CD4-positive, alpha-beta T cell treated with Interferon gamma for 1 hour (primary cell): ENCODE measurements at places on chromosomes 16 and 17.

DNA sequence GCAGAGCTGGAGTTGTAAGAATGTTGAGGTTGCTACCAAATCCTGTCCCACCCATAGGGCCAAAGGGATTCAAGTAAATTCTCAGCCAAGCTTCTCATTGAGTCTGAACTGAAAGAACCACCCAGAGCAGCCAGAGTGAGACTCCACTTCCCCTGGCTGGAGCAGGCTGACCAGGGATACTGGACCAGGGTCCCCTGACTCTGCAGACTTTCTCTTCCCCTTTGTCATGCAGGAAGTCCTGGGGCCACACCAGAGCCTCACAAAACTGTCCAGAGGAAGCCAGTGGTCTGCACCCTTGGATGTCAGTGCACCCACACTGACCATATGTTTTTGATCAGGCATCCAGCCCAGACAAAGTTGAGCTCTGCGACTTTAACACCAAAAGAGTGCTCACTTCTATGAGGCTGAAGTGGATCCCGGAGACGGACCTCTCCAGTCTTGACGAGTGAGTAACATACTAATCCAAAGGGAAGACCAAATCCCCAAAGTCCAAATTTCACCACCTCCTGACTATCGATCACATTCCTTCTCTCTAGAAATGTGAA, 4.1 kb downstream of the NXN start:
- DNase-seq, result no peak

DNA sequence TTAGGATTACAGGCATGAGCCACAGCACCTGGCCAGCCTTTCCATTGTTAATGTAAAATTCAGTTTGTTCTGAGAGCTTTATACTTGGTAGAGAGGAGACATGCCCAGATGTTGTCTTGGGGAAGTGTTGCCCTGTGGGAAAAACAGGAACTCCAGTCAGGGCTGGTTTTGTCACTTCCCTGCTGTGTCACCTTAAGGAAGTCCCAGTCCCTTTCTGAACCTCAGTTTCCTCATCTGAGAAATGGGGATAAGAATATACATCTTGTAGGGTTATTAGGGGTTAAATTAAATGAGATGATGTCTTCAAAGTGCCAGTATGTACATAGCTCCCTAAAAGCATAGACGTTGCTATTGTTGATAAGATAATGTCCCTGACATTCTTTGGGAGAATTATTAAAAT, 25.3 kb downstream of the CLEC16A start:
- no peak for DNase-seq

GRCh38 chr16:80580109-80580832, 39.5 kb downstream of the DYNLRB2 start:
- DNase-seq, result peak; percentile 52

DNA sequence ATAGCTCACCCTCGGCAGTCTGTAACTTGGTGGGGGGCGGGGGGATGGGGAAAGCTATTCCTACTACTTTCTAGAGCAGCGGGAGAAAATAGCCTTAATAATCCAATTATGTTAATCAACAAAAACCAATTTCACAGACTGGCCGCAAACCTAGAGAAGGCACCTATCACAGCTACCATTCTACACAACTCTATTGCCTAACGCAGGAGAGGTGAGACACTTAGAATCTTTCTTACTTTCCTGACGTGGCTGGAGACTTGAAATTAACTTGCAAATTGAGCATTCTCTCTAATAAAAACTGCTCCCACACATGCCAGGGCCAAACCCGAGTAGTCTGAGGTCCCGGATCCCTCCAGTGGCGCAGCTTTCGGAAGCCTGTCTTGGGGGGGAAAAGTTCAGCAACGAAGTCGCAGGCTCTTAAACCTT, 794 bp downstream of the SMG6 start:
- no peak for DNase-seq

DNA sequence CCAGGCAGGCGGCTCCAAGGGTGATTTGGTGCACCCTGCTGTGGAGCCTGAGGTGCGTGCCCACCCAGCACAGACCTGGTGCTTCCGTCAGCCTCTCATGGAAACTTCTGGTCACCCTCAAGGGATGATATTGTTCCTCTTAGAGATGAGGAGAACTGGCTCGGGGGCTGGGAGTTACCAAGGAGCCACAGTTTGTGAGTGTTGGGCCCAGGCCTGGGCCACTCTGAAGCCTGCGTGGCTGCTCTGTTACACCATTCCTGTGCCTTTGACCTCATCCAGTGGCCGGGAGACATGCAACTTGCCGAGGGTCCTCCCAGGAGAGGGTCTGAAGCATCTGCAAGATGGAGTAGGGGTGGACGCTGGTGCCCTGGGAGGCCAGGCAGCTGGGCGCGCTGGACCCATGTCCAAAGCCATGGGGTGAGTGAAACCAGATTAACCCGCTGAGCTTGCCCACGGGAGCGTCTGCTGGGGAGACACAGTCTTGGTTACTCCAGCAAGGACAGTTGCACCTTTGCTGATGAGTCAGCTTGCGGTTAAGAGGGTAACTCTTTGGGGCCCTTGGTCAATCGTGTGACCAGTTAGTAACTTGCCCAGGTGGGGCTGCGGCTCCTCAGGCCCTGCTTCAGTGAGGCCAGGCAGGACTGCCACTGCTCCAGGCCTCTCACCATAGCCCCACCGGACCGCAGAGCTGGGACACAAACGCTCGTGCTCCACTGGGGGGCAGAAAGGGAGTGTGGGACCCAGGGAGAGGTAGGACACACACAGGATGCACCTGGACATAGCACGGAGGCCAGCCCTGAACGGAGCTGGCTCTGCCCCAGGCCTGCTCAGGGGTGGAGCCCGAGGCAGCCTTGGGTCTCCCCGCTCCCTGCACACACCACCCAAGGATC, 7.5 kb downstream of the C16orf90 start:
- no peak for DNase-seq

- no peak for DNase-seq
These were observed 21.8 kb downstream of the CDH8 start for GRCh38 chr16:62014319-62014923.

GRCh38 chr17:40520991-40521453, 19.6 kb upstream of the TNS4 start:
- no peak for DNase-seq

DNA sequence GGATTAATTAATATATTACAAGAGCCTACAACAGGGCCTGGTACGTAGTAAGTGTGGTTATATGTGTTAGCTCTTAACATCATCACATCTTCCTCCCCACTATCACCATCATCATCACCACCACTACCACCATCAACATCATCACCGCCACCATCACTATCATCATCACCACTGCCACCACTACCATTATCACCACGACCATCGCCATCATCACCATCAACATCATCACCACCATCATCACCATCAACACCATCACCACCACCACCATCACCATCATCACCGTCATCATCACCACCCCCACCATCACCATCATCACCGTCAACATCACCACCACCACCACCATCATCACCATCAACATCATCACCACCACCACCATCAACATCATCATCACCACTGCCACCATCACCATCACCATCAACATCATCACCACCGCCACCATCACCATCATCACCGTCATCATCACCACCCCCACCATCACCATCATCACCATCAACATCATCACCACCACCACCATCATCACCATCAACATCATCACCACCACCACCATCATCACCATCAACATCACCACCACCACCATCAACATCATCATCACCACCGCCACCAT, 7.8 kb upstream of the IL4R start:
- DNase-seq, result no peak

GRCh38 chr16:53022374-53022773, 30.3 kb downstream of the CHD9NB start:
- DNase-seq, result no peak

DNA sequence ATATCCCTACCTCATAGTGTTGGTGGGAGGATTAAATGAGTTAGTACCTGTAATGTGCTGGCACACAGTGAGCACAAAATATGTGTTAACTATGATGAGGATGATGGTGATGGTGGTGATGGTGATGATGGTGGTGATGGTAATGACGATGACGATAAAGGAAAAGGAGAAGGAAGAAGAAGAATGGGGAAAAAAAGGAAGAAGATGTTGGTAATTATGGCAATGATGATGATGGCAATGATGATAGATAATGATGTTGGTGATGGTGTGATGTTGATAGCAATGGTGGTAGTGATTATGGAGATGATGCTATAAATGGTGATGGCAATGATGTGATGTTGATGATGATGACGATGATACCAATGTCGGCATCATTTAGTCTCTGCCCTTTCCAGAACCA, 270.2 kb downstream of the GRIN2A start:
- DNase-seq, result no peak

- no peak for DNase-seq
These were observed 80.0 kb downstream of the CPPED1 start for GRCh38 chr16:12723681-12724080.

- no peak for DNase-seq
These were observed 38.6 kb upstream of the TENT4B start for GRCh38 chr16:50114357-50115129.

DNA sequence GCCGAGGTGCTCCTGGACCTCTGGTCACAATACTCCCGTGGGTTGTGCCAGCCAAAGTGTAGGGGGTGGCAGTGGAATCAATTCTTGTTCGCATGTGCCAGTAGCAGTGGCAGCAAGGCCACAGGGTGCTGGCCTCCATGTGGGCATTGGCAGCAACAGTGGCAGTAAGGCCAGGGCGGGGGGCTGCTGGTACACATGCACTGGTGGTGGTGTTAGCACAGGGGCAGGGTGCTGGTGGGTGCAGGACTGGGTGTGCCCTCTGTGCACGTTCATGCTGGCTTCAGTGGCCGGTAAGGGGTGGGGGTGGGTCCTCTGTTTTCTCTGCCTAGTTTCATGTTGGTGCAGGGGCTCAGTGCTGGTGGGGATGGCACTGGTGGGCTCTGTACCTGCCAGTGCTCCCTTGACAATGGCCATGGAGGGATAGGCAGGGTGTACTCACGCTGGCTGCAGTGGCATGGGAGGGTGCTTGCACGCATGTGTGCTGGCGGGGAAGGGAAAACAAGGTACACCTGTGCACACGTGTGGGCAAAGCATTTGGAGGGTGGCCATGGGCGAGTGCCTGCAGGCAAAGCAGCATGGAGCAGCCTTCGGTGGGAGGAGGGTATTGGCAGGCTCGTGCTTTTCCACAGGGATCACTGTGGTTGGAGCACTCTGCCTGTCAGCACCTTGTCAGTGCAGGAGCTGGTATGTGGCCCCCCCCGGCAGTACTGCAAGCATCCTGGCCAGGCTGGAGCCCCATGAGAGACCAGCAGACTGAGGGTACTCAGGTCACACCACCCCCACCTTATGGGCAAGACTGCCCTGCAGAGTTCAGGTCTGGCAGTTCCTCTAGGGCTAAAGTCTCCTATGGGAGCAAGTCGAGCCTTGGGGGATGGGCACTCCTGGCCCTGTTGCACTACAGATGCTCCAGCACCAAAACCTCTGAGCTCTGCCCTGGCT, 35.8 kb downstream of the NF1 start:
- no peak for DNase-seq

GRCh38 chr16:69618721-69619120, 53.0 kb downstream of the NFAT5 start:
- no peak for DNase-seq

GRCh38 chr17:81509207-81509971, 3.2 kb downstream of the ACTG1 start:
- DNase-seq, result no peak

DNA sequence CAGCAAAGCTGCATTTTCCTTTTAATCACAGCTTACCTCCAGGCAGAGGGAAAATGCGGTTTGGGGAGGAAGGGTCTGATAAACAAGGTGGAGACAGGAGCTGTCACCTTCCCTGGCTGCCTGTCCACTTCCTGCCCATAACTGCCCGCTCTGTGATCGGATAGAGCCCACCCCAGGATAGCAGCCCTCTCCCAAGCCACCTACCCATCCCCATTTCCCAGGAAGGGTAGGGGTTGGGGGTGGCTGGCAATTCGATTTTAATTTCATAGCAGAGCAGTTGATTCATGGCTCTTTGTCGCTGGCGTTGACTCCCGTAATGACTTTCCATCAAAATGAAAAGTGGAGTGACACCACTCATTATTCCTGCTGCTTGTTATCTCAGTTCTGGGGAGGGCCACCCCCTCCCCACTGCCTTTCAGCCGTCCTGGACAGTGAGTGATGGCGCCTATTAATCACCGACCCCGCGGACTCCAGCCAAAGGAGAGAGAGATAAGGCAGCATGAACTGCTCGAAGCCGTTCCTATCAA, 11.2 kb downstream of the CDK5RAP3 start:
- DNase-seq, result no peak

DNA sequence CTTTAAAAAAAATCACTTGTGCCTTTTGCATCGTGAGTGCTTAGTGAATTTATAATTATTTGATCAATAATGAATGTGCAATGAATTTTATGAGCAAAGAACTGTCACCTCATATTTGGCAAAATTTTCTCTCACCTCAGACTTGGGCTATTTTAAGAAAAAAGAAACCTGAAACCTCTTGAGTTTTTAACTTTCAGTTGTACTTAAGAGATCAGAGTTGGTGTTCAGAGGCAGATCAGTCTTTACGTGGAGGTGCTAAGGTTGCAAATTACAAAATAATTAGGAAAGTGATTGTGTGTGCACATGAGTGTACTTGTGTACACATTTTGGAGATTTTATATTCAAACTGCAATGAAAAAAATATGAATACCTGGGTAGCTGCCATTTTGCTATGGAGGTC, 218.7 kb upstream of the RBFOX1 start:
- DNase-seq, result no peak

DNA sequence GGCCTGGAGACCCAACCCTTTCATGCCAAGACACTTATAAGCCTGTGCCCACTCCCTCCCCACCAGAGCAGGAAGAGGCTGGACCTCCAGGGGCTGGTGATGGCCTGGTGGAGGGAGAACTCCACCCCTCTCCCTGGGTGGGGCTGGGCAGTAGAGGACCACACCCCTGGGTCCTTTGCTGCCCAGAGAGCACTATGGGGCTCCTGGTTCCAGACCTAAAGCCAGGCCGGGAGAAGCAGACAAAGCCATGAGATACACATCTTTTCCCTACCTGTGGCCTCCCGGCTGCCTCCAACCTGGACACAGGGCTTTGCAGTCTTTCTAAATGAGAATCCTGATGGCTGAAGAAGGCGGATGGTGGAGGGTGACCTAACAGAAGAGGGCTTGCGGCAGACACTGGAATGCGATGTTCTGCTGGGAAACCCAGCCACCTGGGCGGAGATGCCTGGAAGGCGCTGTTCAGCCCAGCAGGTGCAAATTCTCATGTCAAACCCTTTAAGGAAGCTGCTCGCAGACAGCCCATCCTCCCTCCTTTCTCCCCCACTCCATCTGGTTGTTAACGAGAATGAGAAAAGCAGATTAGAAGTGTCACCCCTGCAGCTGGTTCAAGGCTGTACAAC, 43.9 kb upstream of the KIFC3 start:
- no peak for DNase-seq

- peak; percentile 39 for DNase-seq
These were observed 5.3 kb upstream of the CAVIN1 start for GRCh38 chr17:42428141-42428944.

- no peak for DNase-seq
These were observed 17.7 kb downstream of the KRT9 start for GRCh38 chr17:41553987-41554680.

GRCh38 chr16:66427036-66427860, at the start of gene BEAN1:
Gene BEAN1 (plus strand): TSS chr16:66427295. CDS start chr16:66437677, 10,382 bp downstream.
- DNase-seq, result no peak

DNA sequence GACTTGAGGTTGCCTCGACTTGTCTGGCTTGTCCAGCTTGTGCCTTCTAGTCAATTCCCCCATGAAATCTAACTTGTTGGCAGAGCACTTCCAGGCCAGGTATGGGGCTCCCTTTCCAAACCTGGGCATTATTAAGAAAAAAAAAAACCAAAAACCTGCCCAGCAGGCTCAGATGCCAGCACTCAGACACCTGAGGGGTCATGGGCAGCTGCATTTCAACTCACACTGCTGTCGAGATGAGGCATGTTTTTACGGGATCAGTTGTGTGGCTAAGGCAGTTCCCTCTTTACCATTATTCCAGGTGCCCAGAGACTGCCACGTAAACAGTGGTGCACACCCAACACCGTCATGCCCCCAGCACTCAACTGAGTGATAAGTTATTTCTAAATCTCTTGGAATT, 17.8 kb downstream of the TMEM11 start:
- no peak for DNase-seq
